ENCODE measurements at places on chromosomes 5 and 9.

- DNase-seq = no peak
Measured at GRCh38 chr5:179271821-179272325, 73.4 kb downstream of the ADAMTS2 start.

- DNase-seq = no peak
Measured at GRCh38 chr9:21679432-21679831, 123.0 kb upstream of the MTAP start.

- no peak for DNase-seq
Measured at GRCh38 chr5:82338771-82339373, 60.7 kb upstream of the RPS23 start.

GRCh38 chr9:133904346-133905090 is 87.6 kb downstream of the VAV2 start:
- no peak for DNase-seq

Data from NCI-H510A treated with DMSO at 0.1 percent for 48 hours (cell line).